Activated naive CD8-positive, alpha-beta T cell treated with anti-CD3 and anti-CD28 coated beads for 36 hours (primary cell): ENCODE measurements at places on chromosomes 6 and 20. TPM values are rescaled to one million over a fixed set of nuclear protein-coding genes. Genes with fewer than 3 reads are reported as not detected.

Gene COL9A1
- total RNA-seq, result not detected

Gene BTN3A1
- 20.7 TPM for total RNA-seq

GRCh38 chr6:148342350-148343046, at the start of gene SASH1:
Gene SASH1 (plus strand): TSS chr6:148342838. CDS start chr6:148343068, 230 bp downstream.
- no peaks in the 10 kb centered on the region for H3K36me3 ChIP-seq
- H3K27me3 ChIP-seq, result peaks cover 74% of the 10 kb centered on the region
- peak within 1 kb of the TSS; percentile 51 for H3K4me3 ChIP-seq
- H3K27ac ChIP-seq, result no peak within 1 kb of the TSS

DNA sequence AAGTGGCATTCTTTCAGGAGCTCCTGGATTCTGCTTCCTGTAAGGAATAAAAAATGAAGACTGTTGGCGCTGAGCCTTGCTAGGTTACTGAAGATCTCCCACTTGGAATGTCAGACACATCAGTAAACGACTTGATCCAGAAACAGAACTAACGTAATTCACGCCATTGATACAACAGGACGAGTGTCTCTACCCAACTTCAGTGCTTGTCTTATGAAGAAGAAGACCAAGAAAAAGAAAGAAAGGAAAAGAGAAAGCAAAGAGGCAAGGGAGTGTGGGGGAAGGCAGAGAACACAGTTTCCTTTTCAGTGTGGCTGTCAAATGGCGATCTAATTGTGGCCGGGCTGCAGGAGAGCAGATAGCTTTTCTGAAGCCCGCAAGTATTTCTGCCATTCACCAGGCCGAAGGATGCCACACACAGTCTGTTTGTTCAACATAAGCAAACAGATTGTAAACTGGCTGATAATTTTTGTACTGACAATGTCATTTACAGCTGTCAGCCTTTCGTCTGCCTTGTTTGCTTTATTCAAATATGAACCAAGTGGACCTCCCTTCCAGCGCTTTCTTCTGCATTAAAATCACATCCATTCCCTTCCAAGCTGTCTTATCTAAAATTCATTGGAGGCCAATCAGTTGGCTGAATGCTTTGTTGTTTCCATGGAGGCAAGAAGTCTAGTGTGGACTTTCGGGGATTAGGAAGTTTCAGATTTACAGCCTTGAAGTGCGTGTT, 180.6 kb downstream of the FOXA2 start:
- peaks cover 26% of the 10 kb centered on the region for H3K27me3 ChIP-seq
- no peak overlapping the region for H3K27ac ChIP-seq
- H3K4me3 ChIP-seq, result peak overlapping the region; percentile 40
- no peaks in the 10 kb centered on the region for H3K4me1 ChIP-seq
- H3K36me3 ChIP-seq, result no peaks in the 10 kb centered on the region
- DNase-seq, result no peak

DNA sequence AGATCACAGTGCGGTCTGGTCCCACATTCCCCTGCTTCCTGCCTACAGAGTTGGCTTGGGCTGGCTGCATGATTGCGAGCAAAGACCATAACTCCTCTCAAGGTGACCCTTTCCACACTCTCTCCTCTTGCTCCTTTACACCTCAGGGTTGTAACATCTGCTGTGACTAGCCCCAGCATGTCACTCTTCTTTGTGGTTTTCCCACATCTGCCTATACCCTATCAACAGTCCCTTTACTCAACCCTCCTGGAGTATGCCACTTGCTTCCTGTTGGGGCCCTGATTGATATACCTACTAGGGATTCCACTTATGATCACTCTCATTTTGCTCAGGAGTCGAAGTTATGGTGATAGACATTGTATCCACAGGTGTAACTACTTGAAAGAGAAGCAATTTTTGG, 58.9 kb upstream of the SGK1 start:
- H3K4me1 ChIP-seq, result peaks cover 47% of the 10 kb centered on the region
- H3K36me3 ChIP-seq, result no peaks in the 10 kb centered on the region
- DNase-seq, result no peak
- H3K4me3 ChIP-seq, result no peak overlapping the region
- no peaks in the 10 kb centered on the region for H3K27me3 ChIP-seq

DNA sequence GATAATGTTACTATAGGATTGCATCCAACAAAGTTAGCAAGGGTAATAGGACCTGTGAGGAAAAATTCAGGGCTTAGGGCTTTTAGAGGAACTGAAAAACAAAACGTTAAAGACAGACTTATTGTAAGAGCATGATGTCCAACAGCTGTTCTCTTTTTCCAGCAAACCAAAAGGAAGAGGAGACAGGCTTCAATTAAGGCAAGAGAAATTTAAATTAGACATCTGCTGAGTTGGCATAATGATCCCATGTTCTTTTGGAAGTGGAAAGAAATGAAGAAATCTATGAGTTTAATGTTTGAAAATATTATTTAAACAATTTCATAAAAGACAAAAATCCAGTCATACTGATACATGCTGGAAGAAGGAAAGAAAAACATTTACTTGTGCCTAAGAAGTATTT, 95.7 kb upstream of the HMGCLL1 start:
- H3K27me3 ChIP-seq, result no peaks in the 10 kb centered on the region
- no peak overlapping the region for H3K27ac ChIP-seq
- H3K4me1 ChIP-seq, result no peaks in the 10 kb centered on the region
- H3K36me3 ChIP-seq, result no peaks in the 10 kb centered on the region
- no peak overlapping the region for H3K4me3 ChIP-seq

- DNase-seq, result no peak
- H3K4me1 ChIP-seq, result peaks cover 24% of the 10 kb centered on the region
- peaks cover 25% of the 10 kb centered on the region for H3K36me3 ChIP-seq
- peaks cover 75% of the 10 kb centered on the region for H3K27me3 ChIP-seq
- H3K4me3 ChIP-seq, result peak overlapping the region; percentile 65
These were observed 1.1 kb downstream of the RNF39 start for GRCh38 chr6:30074331-30075093.

GRCh38 chr6:16374461-16375200, 136.2 kb downstream of the GMPR start:
- peaks cover 2% of the 10 kb centered on the region for H3K36me3 ChIP-seq
- no peaks in the 10 kb centered on the region for H3K27me3 ChIP-seq
- H3K4me3 ChIP-seq, result no peak overlapping the region
- peak; percentile 4 for DNase-seq

DNA sequence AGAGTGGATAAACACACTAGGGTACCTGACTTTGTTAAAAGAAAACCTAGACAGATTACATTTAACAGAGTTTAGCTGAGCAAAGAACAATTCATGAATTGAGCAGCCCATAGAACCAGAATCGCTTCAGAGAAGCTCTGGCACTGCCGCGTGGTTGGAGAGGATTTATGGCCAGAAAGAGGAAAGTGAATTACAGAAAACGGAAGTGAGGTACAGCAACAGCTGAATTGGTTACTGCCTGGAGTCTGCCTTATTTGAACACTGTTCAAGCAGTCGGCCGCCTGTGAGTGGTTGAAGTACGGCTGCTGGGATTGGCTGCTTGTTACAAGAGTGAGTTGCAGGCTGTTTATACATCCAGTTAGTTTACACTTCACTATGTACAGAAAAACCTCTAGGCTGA, 253.8 kb upstream of the CDYL start:
- H3K36me3 ChIP-seq, result no peaks in the 10 kb centered on the region
- no peaks in the 10 kb centered on the region for H3K4me1 ChIP-seq
- H3K27me3 ChIP-seq, result peaks cover 55% of the 10 kb centered on the region

Gene HLA-DQA2
- total RNA-seq, result 0.45 TPM

DNA sequence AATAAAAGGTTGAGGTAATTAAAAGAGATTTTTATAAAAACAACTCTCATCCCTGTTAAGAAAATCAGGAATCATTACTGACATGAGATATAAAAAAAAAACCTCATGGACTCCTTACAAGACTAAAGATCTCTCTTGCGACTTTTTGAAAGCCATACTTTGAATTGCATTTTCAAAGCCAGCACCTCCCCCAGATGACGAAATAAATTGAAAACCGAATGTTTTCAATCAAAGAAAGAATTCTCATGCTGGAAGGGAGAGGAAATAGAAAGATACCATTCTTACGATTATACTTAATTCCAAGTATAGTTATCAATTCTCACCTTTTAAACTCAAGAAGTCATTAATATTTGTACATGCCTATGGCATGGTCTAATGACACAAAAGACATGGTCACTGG, 452.3 kb downstream of the GJA1 start:
- H3K4me3 ChIP-seq, result no peak overlapping the region
- H3K27me3 ChIP-seq, result no peaks in the 10 kb centered on the region
- no peak for DNase-seq
- H3K4me1 ChIP-seq, result no peaks in the 10 kb centered on the region

- H3K27me3 ChIP-seq, result peaks cover 43% of the 10 kb centered on the region
- H3K36me3 ChIP-seq, result peaks cover 1% of the 10 kb centered on the region
- DNase-seq, result peak; percentile 14
- H3K4me3 ChIP-seq, result no peak overlapping the region
- H3K27ac ChIP-seq, result no peak overlapping the region
These were observed 193.1 kb downstream of the DOK5 start for GRCh38 chr20:54668271-54669039.

DNA sequence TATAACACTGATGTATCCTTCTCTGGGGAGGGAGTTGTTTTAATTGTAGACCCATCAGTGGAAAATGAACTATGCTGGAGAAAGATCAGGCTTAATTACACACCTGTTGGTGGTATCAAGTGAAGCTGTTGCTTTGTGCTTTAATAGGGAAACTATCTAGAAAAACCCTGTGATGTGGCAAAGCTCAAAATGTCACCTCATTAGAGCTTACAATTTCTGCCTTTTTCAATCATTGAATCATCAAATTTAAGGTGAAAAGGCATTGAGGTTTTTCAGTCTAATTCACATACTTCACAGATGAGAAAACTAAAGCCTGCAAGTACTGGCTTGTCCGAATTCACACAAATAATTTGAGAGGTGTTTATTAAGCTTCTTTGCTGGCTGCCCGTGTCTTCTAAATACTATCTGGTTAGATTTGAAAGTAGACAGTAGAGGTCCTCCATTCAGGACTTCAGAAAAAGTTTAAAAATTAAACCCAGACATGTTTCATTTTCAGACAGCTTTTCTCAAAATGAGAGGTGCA, 143.3 kb upstream of the MAP3K7 start:
- no peak overlapping the region for H3K27ac ChIP-seq
- H3K27me3 ChIP-seq, result peaks cover 4% of the 10 kb centered on the region
- H3K36me3 ChIP-seq, result no peaks in the 10 kb centered on the region
- no peak for DNase-seq
- H3K4me3 ChIP-seq, result no peak overlapping the region
- H3K4me1 ChIP-seq, result no peaks in the 10 kb centered on the region

Gene MEP1A
- total RNA-seq, result not detected

GRCh38 chr6:15340775-15341174, 94.9 kb downstream of the JARID2 start:
- peak overlapping the region; percentile 51 for H3K4me3 ChIP-seq
- H3K4me1 ChIP-seq, result peaks cover 77% of the 10 kb centered on the region
- no peak for DNase-seq
- H3K27me3 ChIP-seq, result no peaks in the 10 kb centered on the region
- H3K27ac ChIP-seq, result peak overlapping the region; percentile 85

Gene PNPLA1
- total RNA-seq, result not detected

DNA sequence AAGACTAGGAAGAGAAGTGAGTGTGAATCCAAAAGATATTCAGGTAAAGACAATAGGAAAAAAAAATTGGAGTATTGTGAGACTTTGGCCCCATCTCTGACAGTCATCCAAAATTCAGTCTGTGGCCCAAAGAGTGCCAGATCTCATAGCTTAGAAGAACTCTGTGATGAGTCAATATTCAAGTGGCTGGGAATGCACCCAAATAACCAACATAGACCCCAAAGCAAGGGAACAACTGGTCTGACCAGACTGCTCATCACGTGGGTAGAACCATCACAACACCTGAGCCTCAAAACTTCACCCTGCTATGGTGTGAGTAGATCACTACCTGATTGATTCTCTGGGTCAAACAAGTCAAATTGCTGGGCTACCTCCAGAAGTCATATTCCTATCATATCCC, 51.1 kb upstream of the TRDN start:
- no peaks in the 10 kb centered on the region for H3K4me1 ChIP-seq
- no peak overlapping the region for H3K27ac ChIP-seq
- no peaks in the 10 kb centered on the region for H3K27me3 ChIP-seq
- no peaks in the 10 kb centered on the region for H3K36me3 ChIP-seq
- no peak overlapping the region for H3K4me3 ChIP-seq

Gene CRIP3
- 1.4 TPM for total RNA-seq

Gene MUCL3
- not detected for total RNA-seq

DNA sequence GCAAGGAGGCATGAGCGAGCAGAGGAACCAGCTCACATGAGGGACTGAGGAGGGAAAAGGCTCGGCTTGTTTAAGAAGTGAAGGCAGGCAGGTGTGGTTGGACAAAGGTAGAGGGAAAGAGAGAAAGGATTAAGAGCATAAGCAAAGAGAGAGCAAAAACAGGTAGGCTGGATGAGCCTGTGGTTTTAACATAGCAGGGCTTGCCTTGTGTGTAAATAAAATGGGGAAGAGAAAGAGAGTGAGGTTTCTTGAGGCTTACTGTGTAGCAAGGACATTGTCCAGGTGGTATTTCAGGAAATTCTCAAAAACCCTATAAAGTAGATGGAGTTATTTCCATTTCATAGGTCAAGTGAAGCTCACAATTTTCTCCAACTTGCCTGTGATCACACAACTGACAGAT, 93.9 kb upstream of the HDAC2 start:
- no peak for DNase-seq
- H3K4me1 ChIP-seq, result no peaks in the 10 kb centered on the region
- no peak overlapping the region for H3K27ac ChIP-seq
- H3K36me3 ChIP-seq, result no peaks in the 10 kb centered on the region
- peaks cover 17% of the 10 kb centered on the region for H3K27me3 ChIP-seq

Gene FITM2
- 1.9 TPM for total RNA-seq

Gene VNN1
- not detected for total RNA-seq

- H3K4me3 ChIP-seq, result no peak overlapping the region
- DNase-seq, result no peak
- H3K27ac ChIP-seq, result no peak overlapping the region
- no peaks in the 10 kb centered on the region for H3K36me3 ChIP-seq
- H3K4me1 ChIP-seq, result no peaks in the 10 kb centered on the region
These were observed 41.7 kb upstream of the CHRNA4 start for GRCh38 chr20:63402860-63403220.

GRCh38 chr20:57712851-57713504, 3.2 kb upstream of the PMEPA1 start:
- H3K36me3 ChIP-seq, result no peaks in the 10 kb centered on the region
- DNase-seq, result no peak
- H3K27me3 ChIP-seq, result peaks cover 7% of the 10 kb centered on the region
- no peak overlapping the region for H3K27ac ChIP-seq
- H3K4me3 ChIP-seq, result no peak overlapping the region

- no peak for DNase-seq
- H3K27ac ChIP-seq, result peak overlapping the region; percentile 96
- H3K4me1 ChIP-seq, result peaks cover 85% of the 10 kb centered on the region
- no peaks in the 10 kb centered on the region for H3K27me3 ChIP-seq
- peak overlapping the region; percentile 76 for H3K4me3 ChIP-seq
These were observed 110.6 kb downstream of the BACH2 start for GRCh38 chr6:90186026-90186425.

Gene TMEM200A
- total RNA-seq, result not detected

Gene DNMT3B
- 2.6 TPM for total RNA-seq

- no peak overlapping the region for H3K27ac ChIP-seq
- peaks cover 6% of the 10 kb centered on the region for H3K36me3 ChIP-seq
- no peak overlapping the region for H3K4me3 ChIP-seq
- peaks cover 31% of the 10 kb centered on the region for H3K4me1 ChIP-seq
These were observed 107.5 kb downstream of the QKI start for GRCh38 chr6:163522033-163522432.

Gene MUC22
- not detected for total RNA-seq

- H3K4me1 ChIP-seq, result peaks cover 34% of the 10 kb centered on the region
- DNase-seq, result no peak
- H3K27me3 ChIP-seq, result no peaks in the 10 kb centered on the region
- H3K36me3 ChIP-seq, result no peaks in the 10 kb centered on the region
These were observed 7.7 kb upstream of the MYB start for GRCh38 chr6:135173242-135173988.
